IPS DF 19.7 (cell line): ENCODE measurements at places on chromosomes 3 and 15.

- no peak for DNase-seq
These were observed 53.2 kb upstream of the FSTL1 start for GRCh38 chr3:120503727-120504616.

DNA sequence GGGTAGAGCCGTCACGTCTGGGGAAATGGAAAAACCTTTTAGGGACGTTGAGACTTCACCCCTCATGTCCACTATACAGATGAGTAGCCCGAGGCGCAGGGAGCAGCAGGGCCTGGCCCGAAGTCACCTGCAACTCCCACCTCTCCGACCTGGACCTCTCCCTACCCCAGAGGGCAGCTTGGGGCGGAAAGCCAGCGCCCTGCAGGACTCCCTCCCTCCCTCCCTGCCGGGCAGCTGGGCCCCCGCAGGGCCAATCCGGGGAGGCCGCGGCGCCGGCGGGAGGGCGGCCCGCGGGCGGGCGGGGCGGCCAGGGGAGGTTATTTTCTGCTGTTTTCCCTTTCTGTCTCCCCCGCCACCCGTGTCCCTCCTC lies 2.0 kb downstream of the WNT7A start:
- no peak for DNase-seq

GRCh38 chr3:71087143-71088018 lies 496.1 kb downstream of the FOXP1 start:
- no peak for DNase-seq

GRCh38 chr3:196726788-196727675 lies 12.6 kb upstream of the PAK2 start:
- DNase-seq: no peak

GRCh38 chr3:131236421-131236820 lies 145.2 kb upstream of the NUDT16 start:
- DNase-seq: no peak

- DNase-seq: no peak
These were observed 170.6 kb downstream of the TBL1XR1 start for GRCh38 chr3:177026505-177027277.

DNA sequence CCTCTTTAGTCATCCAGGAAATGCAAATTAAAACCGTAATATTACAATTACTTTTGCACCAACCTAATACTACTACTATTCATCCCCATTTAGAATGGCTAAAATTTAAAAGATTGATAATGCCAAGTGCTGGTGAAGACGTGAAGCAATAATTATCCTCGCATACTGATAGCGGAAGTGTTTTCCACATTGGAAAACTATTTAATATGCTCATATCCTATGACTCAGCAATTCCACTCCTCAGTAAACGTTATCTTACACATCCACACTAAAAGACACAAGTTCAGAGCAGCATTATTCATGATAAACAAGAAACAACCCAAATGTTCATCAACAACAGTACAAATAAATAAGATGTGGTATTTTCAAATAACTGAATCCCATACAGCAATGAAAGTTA lies 70.6 kb downstream of the VPS13C start:
- no peak for DNase-seq

DNA sequence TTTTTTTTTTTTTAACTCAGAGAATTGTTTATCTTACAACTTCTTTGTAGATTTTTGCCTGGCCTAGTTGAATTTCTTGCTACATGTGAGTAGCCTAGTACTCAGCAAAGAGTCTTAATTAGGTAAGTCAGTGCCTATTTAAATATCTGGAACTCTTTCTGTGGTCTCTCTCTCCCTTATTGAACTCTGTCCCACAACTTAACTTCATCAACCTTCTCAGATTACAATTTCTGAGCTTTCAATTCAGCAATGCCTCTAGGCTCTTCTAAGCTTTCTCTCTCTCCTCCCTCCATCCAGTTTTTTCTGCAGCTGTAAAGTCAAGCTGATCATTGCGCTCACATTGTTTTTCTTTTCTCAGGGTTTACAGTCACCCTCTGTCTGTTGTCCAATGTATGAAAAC lies 517.6 kb upstream of the ROBO1 start:
- DNase-seq: no peak

GRCh38 chr3:38985581-38985980 lies 66.2 kb downstream of the SCN11A start:
- no peak for DNase-seq

DNA sequence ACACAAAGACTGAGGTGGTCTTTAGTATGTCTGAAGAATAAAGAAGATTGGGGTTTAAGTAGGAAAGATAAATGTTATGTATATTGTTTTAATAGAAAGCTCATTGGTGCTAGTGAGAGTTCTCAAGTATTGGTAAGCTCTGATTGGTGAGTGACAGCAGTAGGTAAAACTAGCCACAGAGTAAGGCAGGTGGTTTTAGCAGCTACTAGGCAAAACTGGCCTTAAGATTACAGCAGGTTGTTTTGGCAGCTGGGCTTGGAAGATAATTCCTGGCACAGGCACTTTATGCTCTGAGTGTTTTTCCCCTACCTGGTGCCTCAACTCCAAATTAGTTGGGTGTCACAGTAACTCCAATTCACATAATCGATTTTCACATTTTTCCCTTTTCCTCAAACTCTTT lies 66.3 kb downstream of the STAG1 start:
- no peak for DNase-seq

DNA sequence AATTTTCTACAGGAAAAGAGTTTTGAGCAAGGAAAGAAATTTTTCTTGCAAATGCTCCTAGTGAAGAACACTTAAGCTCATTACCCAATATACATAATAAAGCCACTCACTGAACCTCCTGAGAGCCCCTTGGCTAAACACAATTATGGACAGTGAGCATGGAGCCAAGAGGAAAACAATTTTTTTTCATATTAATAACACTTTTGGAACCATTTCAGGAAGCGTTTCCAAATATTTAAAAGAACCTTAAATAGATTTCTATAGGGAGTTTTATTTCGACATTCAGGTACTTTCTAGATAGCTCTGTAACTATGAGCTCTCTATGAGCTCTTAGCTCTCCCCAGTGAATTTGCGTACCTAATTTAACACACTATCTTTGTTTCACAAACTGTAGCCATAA lies 581.1 kb downstream of the ZNF385D start:
- DNase-seq: no peak

DNA sequence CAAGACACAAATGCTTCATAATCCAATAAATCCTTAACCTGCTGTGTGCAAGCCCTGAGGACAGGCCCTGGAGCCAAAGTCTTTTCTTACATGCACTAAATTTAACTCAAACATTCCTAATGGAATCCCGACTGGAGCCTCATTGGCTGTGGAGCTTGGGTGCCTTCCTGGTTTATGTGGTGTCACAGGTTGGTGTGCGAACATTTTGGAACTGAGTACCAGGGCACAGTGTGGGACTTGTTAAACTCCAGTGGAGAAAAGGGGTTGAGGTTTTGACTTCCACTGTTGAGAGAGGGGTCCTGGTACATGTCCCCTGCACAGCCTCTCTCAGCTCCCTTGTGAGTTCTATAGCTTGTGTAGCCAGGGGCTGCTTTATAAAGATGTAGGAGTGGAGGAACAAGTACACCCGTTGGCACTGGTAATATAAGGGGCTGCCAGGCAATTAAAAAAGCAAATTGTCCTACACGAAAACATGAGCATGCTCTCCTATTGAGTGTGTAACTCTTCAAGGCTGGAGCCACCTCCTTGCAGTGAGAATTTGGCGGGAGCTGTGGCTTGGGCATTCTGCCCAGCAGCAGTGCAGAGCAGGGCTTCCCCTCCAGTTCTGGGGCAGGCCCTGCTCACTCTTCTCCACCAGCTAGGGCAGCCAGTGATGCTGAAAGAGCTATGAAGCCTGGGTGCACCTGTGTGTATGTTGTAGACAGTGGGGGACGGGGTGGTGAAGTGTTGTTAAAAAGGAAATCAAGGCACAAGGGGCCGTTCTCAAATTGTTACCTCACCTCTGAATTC lies 218.1 kb downstream of the CLSTN2 start:
- DNase-seq: no peak
